ENCODE measurements at places on chromosomes 1 and 21. TPM values are rescaled to one million over a fixed set of nuclear protein-coding genes. Genes with fewer than 3 reads are reported as not detected.

DNA sequence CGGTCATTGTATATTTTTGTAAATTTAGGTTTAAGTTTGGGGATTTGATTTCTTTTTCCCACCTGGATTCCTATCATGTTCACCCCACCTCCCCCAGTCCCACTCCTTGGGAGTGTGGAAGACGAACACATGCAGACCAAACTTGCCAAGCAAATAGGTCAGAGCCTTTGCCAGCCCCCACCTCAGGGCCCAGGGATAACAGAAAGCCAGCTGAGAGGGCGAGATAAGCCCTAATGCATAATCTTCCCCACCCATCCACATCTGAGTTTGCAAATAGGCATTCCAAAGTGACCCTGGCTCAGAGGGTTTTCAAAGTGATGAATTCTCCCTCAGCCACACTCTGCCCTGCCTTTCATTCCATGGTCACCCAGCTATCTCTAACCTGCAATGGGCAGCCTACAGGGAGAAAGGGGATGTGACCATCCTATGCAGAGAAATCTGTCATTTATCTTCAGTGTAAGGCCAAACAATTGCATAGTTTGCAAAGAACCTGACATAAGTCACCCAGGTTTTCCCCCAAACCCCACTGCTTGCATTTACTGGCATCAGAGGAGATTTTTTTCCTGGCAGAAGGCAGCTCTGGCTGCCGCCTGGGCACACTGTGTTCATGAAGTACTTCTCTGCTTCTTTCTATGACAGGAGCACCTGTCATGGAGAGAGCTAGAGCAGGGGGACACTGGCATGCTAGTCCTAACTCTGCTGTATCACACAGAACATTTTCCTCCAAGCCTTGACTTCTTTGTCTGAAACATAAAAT, 69.0 kb upstream of the NFIA start:
- no peaks in the 10 kb centered on the region for H3K27me3 ChIP-seq
- peaks cover 3% of the 10 kb centered on the region for H3K4me1 ChIP-seq
- no peak for DNase-seq
- no peaks in the 10 kb centered on the region for H3K36me3 ChIP-seq
- H3K4me3 ChIP-seq, result no peak overlapping the region

The GJC2 gene
- 1.6 TPM for total RNA-seq

- H3K4me1 ChIP-seq, result peaks cover 53% of the 10 kb centered on the region
- H3K36me3 ChIP-seq, result peaks cover 23% of the 10 kb centered on the region
- H3K27ac ChIP-seq, result peak overlapping the region; percentile 93
- peak overlapping the region; percentile 98 for H3K4me3 ChIP-seq
- DNase-seq, result no peak
- no peaks in the 10 kb centered on the region for H3K27me3 ChIP-seq
Measured at GRCh38 chr1:207049974-207050391, 1.0 kb downstream of the YOD1 start.

- no peak overlapping the region for H3K4me3 ChIP-seq
- peaks cover 3% of the 10 kb centered on the region for H3K36me3 ChIP-seq
- peak overlapping the region; percentile 87 for H3K27ac ChIP-seq
- H3K4me1 ChIP-seq, result peaks cover 58% of the 10 kb centered on the region
- no peaks in the 10 kb centered on the region for H3K27me3 ChIP-seq
Measured at GRCh38 chr1:115313182-115313581, 24.9 kb downstream of the NGF start.

DNA sequence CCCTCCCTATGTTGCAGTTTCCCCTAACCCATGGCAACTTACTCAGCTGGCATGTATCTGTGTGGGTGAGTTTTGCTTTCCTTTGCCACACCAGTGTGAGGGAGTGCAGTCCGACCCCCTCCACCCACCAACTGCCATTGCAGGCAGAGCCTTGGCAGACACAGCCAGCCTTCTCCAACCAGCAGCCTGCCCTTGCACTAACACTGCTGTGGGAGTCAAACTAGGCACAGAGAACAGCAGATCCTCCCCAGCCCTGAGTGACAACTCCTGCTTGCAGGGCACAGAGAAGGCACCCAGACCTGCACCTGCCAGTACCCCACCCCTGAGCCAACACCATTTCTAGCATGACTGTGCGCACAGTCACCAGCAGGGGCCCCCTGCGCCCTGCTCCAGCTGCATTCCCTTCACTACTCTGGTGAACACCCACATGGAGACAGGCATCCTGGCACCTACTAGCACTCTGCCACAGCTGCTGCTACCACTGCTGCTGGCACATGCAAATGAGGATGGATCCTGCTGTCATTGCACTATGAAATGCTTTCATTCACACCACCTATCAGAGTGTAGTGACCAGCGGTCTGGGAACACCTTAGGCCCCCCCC, 98.4 kb downstream of the MAGI3 start:
- DNase-seq, result no peak
- no peaks in the 10 kb centered on the region for H3K27me3 ChIP-seq
- H3K4me3 ChIP-seq, result no peak overlapping the region
- peaks cover 2% of the 10 kb centered on the region for H3K4me1 ChIP-seq
- no peak overlapping the region for H3K27ac ChIP-seq

- H3K27ac ChIP-seq, result no peak overlapping the region
- no peaks in the 10 kb centered on the region for H3K27me3 ChIP-seq
- H3K4me1 ChIP-seq, result peaks cover 24% of the 10 kb centered on the region
- no peaks in the 10 kb centered on the region for H3K36me3 ChIP-seq
Measured at GRCh38 chr1:98468111-98468717, 193.3 kb upstream of the SNX7 start.

GRCh38 chr1:117696561-117696960, 90.7 kb downstream of the TENT5C start:
- H3K4me1 ChIP-seq, result no peaks in the 10 kb centered on the region
- no peak for DNase-seq
- H3K27ac ChIP-seq, result no peak overlapping the region
- peaks cover 38% of the 10 kb centered on the region for H3K27me3 ChIP-seq
- no peak overlapping the region for H3K4me3 ChIP-seq

The STYXL2 gene
- total RNA-seq, result 0.86 TPM

GRCh38 chr1:234139966-234140365, 233.3 kb upstream of the COA6 start:
- H3K4me1 ChIP-seq, result no peaks in the 10 kb centered on the region
- no peak for DNase-seq
- no peak overlapping the region for H3K27ac ChIP-seq
- H3K4me3 ChIP-seq, result no peak overlapping the region

GRCh38 chr1:86596224-86596623, 49.3 kb downstream of the CLCA4 start:
- H3K36me3 ChIP-seq, result no peaks in the 10 kb centered on the region
- H3K4me1 ChIP-seq, result no peaks in the 10 kb centered on the region
- no peak for DNase-seq
- no peak overlapping the region for H3K4me3 ChIP-seq
- H3K27me3 ChIP-seq, result no peaks in the 10 kb centered on the region

DNA sequence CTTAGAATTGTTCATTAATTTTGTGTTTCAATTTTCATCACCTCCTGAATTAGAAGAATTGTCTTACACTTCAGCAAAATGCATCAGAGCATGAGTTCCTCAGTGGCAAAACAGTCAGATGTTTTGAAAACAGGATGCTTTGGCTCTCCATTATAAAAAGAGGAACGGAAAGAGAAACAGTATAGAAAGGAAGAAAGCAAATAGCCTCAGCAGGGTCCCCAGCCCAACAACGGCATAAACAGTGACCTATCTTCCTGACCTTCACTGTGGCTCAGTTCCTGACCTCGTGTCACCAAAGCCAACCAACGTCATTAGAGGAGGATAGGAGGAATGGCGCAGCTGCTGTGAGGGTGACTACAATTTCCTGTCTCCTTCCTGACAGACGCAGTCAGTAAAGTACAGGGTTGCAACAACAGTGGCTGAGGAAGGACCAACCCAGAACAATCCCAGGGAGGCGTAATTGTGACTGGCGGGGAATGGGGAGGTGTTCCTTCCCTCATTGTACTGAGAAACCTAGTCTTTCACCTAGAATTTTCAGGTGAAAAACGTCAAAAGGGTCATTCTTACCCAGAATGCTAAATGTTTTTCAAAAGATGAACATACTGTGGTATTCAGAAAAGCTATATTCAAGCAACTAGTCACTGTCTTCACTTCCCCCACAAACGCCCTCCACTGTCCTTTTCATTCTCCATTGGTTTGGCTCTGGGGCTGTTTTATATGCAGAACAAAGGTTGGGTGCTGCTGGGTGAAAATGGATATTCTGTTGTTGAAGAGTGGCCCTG, 197.9 kb upstream of the SGIP1 start:
- peaks cover 31% of the 10 kb centered on the region for H3K36me3 ChIP-seq
- DNase-seq, result no peak
- H3K4me1 ChIP-seq, result peaks cover 73% of the 10 kb centered on the region
- H3K27ac ChIP-seq, result peak overlapping the region; percentile 88
- H3K4me3 ChIP-seq, result peak overlapping the region; percentile 90

GRCh38 chr1:21324368-21325141, 34.3 kb upstream of the ECE1 start:
- H3K4me3 ChIP-seq, result peak overlapping the region; percentile 29
- peak; percentile 90 for DNase-seq
- H3K36me3 ChIP-seq, result peaks cover 5% of the 10 kb centered on the region
- H3K4me1 ChIP-seq, result peaks cover 92% of the 10 kb centered on the region
- peak overlapping the region; percentile 98 for H3K27ac ChIP-seq
- H3K27me3 ChIP-seq, result no peaks in the 10 kb centered on the region

DNA sequence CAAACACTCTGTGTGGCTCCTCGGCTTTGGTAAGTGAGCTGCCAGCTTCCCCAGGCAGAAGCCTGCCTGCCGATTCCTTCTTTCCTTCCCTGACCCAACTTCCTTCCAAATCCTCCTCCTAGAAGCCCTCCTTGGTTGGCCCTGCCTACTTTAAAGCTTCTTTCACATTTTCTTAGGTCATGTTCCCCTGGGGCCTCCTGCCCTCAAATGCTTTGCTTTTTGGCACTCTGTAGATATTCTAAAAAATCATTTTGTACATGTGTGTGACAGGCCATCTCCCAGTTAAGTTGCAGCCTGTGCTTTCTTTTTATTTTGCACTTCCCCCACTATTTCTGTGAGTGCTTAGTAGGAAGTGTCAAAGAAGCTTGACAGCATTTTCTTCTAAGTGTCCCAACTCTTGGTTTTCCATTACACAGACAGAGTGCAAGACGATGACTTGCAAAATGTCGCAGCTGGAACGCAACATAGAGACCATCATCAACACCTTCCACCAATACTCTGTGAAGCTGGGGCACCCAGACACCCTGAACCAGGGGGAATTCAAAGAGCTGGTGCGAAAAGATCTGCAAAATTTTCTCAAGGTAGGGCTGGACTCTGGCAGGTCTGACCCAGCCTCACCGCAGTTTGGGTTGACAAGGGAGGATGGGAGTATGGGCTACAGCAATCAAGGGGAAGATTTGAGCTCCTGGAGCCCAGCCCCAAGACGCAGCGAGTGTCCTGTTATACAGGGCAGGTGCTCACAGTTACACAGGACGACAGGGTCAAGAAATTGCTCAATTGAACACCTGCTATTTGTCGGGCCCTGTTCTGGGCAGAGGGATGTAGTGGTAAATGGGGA, at the start of gene S100A9:
Gene S100A9 (plus strand): TSS at position 2 of the 838 bp plus-strand sequence. CDS start 430 bp downstream, at position 432.
- peak; percentile 59 for DNase-seq
- no peaks in the 10 kb centered on the region for H3K4me1 ChIP-seq
- no peaks in the 10 kb centered on the region for H3K36me3 ChIP-seq
- no peak within 1 kb of the TSS for H3K4me3 ChIP-seq
- H3K27me3 ChIP-seq, result peaks cover 4% of the 10 kb centered on the region

The LRRIQ3 gene
- 0.86 TPM for total RNA-seq

The KLF17 gene
- total RNA-seq, result not detected

GRCh38 chr1:207217778-207218511, 103.5 kb upstream of the CD55 start:
- H3K4me1 ChIP-seq, result no peaks in the 10 kb centered on the region
- no peak overlapping the region for H3K4me3 ChIP-seq
- H3K27me3 ChIP-seq, result peaks cover 2% of the 10 kb centered on the region
- DNase-seq, result no peak

DNA sequence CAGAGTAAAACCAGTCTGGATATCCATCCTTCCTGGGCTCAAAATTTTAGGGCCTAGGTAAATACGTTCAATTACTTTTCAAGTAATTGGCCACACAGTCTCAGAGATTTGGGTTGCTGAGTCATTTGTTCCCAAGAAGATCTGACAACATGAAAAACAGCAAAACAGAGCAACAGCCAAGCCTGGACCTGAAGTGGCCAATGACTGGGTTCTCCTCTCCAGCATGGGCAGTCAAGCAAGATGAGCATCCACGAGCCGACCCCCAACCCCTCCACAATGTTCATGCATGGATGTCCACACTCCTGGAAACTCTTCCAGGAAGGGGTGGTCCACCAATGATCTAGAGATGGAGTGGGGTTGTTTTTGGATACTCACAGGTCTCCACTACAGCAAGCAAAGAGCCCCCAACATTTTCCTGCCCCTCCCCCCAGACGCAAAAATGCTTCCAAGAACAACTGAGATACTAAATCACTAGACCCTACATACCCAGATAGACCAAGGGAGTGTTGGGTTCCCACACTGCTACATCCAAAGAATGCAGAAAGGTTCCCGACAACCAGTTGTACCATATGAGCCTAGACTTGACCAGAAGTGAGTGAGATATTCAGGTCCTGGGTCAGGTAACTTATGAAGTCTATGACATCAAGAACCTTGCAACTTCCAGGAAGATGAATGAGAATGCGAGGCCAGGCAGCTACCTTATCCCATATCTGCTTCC, 73.0 kb downstream of the CD46 start:
- peaks cover 48% of the 10 kb centered on the region for H3K4me1 ChIP-seq
- no peaks in the 10 kb centered on the region for H3K27me3 ChIP-seq
- H3K27ac ChIP-seq, result peak overlapping the region; percentile 28
- DNase-seq, result no peak
- H3K36me3 ChIP-seq, result no peaks in the 10 kb centered on the region

- H3K27me3 ChIP-seq, result no peaks in the 10 kb centered on the region
- peaks cover 36% of the 10 kb centered on the region for H3K4me1 ChIP-seq
- H3K27ac ChIP-seq, result no peak overlapping the region
- H3K4me3 ChIP-seq, result no peak overlapping the region
- no peaks in the 10 kb centered on the region for H3K36me3 ChIP-seq
- peak; percentile 46 for DNase-seq
Measured at GRCh38 chr21:38847556-38847955, 41.8 kb downstream of the ETS2 start.

The SLC6A17 gene
- 1.6 TPM for total RNA-seq

The DYNLT4 gene
- total RNA-seq, result 0.48 TPM

DNA sequence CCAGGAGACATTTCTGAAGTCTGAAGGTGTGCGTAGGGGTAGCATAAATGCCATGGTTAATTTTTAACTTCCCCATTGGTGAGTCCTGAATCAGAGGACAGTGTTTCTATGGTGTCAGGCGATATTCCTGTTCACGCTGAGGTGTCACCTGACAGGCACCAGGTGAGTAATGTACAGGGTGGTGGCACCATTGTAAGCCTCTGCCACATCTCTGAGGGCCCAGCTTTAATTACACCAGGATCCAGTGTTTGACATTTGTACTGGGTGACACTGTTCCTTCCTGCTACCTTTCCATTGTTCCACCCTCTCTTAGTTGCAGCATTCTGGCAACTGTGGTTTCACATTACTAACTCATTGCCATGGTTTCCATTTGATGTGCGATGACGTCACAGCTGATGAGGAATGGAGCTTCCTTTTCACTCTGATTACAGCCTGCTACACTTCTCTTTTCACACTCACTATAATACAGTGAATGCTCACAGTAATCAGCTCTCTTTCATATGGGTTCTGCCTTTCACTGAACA, 40.6 kb upstream of the MARK1 start:
- DNase-seq, result no peak
- no peak overlapping the region for H3K27ac ChIP-seq
- no peak overlapping the region for H3K4me3 ChIP-seq
- H3K36me3 ChIP-seq, result no peaks in the 10 kb centered on the region
- peaks cover 3% of the 10 kb centered on the region for H3K27me3 ChIP-seq
- no peaks in the 10 kb centered on the region for H3K4me1 ChIP-seq

All from osteocyte (in vitro differentiated cells).